Astrocyte of the spinal cord (primary cell): ENCODE measurements at places on chromosomes 3 and 15.
A peak's percentile ranks its signal among the peaks of the same experiment; 100 is the strongest.

GRCh38 chr3:141986548-141987107 is 110.2 kb downstream of the ATP1B3 start:
- no peak for DNase-seq

DNA sequence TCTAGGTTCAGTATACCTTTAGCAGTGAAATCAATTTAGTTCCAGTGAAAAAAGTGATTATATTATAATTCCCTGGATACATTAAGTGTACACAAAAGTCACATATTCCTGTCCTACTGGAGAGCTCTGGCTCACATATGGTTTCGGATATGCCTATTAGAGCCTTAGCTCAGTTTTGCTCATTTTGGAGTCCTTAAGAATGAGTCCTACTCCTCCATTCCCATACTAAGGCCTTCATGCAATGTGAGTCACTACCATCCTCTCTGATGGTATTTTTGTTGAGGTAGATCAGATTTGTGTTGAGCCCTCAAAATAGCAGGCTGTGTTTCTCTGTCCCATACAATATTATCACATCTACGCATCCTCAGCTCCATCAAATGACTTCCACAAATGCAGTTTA is 294.2 kb upstream of the COL8A1 start:
- peak; percentile 19 for DNase-seq

GRCh38 chr15:34808016-34808415 is 12.7 kb upstream of the ACTC1 start:
- DNase-seq = peak; percentile 31

- peak; percentile 35 for DNase-seq
Observed at GRCh38 chr15:56963710-56964109, 45.3 kb downstream of the TCF12 start.

DNA sequence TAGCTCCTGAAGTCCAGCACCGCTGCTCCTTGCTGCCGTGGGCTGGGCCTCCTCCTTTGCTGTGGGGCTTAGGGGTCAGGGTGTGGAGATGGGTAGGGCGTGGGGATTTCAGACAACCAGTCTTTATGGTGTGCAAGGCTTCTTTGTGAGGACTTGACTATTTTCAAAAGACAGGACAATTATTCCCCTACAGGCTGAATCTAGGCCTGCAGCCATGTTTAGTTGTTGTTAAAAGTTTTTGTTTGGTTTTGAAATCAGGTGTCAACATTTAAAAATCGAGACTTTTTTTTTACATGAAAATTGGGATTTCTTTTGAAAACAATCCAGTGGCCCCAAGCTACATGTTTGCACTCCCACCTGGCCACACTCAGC is 10.6 kb downstream of the RPL32 start:
- DNase-seq = no peak

- no peak for DNase-seq
Observed at GRCh38 chr3:59675495-59675894, 625.7 kb upstream of the CFAP20DC start.

DNA sequence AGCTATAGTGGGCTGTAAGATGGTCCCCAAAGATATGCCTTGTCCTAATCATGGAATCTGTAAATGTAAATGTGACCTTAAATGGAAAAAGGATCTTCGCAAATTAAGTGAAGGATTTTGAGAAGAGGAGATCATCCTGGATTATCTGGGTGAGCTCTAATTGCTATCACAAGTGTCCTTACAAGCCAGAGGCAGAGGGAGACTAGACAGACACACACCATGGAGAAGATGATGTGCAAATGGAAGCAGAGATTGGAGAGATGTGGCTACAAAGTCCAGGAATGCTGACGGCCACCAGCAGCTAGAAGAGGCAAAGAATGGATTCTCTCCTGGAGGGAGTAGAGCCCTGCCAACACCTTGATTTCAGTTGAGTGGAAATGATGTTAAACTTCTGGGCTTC is 102.3 kb upstream of the PROK2 start:
- DNase-seq = no peak

- no peak for DNase-seq
Observed at GRCh38 chr3:182908471-182908870, 71.9 kb downstream of the DCUN1D1 start.

DNA sequence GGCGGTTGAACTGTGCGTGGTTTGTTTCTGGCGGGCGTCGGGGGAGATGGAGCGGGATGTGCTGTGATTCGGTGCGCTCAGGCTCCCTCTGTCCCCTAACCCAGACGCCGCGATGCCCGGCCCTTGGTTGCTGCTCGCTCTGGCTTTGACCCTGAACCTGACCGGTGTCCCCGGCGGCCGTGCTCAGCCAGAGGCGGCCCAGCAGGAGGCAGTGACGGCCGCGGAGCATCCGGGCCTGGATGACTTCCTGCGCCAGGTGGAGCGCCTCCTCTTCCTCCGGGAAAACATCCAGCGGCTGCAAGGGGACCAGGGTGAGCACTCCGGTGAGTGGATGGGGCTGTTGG is 1.2 kb downstream of the TRH start:
- DNase-seq = no peak

- DNase-seq = no peak
Observed at GRCh38 chr15:42992626-42993025, 72.0 kb upstream of the TTBK2 start.

GRCh38 chr3:12622335-12622734 is 41.6 kb downstream of the RAF1 start:
- no peak for DNase-seq

- no peak for DNase-seq
Observed at GRCh38 chr3:126956866-126957650, 25.9 kb upstream of the PLXNA1 start.

DNA sequence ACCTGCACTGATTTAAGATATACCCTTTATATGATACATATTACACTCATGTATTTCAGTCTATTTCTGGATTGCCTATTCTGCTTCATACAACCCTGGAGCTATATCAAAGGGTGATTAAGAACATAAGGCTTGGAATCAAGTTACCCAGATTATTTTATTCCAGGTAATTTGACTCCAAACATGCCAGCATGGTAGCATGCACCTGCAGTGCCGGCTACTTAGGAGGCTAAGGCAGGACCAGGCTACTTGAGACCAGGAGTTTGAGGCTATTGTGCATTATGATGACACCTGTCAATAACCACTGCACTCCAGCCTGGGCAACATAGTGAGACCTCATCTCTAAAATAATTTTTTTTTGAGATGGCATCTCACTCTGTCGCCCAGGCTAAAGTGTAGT is 50.4 kb upstream of the NEO1 start:
- no peak for DNase-seq

- peak; percentile 27 for DNase-seq
Observed at GRCh38 chr15:67225336-67225735, 29.1 kb downstream of the AAGAB start.

DNA sequence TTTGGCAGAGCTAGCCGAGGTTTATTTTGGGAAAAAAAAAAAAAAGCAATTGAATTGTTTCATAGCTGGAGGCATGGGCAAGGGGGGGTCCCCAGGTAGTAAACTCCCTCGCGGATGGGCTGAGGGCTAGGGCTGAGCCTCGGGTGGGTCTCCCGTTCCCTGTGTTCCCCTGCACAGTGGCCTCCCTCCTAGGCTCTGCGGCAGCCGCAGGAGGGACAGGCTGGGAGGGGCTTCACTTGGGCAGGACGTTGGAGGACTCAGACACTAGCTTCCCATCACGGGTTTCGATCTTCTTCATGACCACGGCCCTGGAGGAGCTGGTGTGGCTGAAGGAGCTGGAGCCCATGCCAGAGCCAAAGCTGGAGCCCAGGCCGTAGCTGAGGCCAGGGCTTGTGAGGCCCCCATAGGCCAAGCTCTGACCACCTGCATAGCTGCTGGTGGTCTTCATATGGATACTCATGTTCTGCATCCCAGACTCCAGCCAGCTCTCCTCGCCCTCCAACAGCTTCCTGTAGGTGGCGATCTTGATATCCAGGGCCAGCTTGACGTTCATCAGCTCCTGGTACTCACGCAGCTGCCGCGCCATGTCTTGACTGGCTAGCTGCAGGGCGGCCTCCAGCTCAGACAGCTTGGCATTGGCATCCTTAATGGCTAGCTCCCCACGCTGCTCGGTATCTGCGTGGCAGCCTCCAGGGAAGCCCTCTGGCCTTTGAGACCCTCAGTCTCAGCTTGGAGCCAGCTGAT is 64.0 kb upstream of the CDAN1 start:
- DNase-seq = no peak

DNA sequence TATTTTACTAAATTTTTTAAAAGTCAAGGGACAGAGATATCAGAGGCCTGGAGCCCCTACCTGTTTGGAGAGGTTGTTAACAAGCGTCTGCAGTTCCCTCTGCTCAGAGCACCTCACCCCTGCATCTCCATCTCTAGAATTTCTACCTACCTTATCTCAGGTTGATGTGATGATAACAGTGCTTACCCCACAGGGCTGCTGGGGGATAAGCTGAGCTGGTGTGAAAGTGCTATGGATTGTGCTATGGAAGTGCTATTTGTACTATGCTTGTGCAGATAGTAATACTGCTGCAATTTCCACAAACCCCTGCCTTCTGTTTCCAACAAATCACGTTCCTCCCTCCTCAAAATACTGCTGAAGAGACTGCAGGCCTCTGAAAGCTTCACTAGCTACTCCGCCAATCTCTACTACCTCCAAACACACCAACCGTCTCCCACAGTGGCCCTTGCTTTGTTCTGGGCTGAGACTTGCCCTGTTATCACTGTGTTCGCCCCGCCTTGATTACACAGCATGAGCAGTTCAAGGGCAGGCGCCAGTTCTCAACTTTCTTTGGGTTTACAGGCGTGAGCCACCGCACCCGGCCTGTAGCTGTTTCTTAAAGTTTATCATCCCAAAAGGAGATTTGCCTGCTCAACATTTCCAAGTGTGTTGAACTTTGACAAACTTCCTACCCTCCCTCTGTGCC is 28.4 kb upstream of the PARL start:
- no peak for DNase-seq

GRCh38 chr3:124014366-124014942 is 22.5 kb upstream of the ROPN1 start:
- peak; percentile 16 for DNase-seq

GRCh38 chr15:90141646-90142045 is 39.4 kb upstream of the IDH2 start:
- DNase-seq = peak; percentile 32

DNA sequence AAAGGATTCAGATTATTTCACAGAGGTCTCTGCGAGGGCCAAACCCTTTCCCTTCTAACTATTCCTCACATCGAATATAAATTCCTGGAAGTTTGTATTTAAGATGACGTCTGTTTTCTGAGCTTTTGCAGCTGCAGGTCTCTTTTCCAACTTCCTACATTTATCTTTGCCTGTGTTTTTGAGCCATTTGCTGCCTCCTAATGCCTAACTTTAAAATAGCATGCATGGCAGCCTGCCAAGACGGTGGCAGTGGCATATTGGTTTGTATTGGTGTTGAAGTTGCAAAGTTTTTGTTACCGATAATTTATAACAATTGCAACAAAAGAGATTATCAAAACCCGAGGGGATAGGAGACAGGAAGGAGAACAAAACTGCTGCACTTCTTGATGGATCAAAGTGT is 187.1 kb upstream of the DNAJC19 start:
- peak; percentile 59 for DNase-seq

GRCh38 chr3:113243846-113244245 is 32.5 kb downstream of the BOC start:
- no peak for DNase-seq

- DNase-seq = peak; percentile 91
Observed at GRCh38 chr15:49235446-49236124, 65.5 kb downstream of the GALK2 start.

DNA sequence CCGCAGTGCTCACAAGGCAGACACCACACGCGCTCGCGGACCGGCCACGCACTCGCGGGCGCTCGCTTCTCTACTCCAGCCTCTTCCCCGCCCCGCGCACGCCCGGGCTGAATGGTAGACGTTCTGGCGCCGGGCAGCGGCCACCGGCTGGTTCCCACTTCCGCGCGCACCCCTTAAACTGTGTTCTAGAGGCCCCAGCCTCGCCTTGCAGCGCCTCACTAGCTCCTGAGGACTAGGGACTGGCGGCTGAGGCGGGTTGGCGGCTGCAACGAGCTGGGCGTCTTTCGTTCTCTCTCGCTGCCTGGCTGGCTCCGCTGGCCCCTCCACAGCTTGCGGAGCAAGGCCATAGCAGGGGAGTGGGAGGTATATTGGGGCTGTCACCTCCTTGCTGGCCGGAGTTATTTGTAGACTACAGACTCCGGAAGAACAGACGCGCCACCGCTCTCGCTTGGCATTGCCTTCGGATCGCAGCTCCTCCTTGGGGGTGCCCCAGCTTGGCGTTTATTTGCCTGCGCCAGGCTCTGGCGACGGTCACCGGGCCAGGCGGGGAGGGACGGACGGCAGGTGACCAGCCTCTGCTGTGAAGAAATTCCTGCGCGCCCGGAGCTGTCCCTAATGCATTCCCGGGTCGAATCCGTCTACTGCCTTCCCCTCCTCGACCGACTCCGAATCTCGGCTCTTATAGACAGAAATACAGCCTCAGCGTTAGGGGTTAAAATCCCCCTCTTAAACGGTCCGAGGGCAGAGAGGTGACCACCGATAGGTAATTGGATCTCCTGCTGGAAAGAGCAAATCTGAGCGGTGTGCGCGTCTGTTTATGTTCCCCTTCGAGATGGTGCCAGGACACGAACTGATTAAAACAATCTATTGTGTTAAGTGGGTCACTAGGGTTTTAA is 1.3 kb downstream of the GREM1 start:
- peak; percentile 34 for DNase-seq

DNA sequence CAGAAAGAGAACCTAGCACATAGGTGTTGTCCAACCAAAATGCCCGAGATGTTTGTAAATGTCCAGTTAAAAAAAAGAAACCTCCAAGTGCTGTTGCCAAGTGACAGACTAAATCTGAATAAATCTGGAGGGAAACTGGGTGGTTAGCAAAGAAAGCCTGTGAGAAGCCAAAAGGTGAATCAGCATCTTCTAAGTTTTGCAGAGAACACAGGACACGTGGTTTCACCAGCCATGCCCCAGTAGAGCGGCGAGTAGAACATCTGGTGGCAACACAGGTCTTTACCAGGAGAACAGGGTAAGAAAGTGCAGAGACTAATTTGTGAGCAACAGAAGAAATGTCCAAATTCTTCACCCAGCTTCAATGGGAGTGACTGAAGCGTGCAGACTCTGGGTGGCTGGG is 986.0 kb downstream of the ROBO2 start:
- no peak for DNase-seq

GRCh38 chr3:41652931-41653330 is 309.0 kb downstream of the ULK4 start:
- peak; percentile 29 for DNase-seq

DNA sequence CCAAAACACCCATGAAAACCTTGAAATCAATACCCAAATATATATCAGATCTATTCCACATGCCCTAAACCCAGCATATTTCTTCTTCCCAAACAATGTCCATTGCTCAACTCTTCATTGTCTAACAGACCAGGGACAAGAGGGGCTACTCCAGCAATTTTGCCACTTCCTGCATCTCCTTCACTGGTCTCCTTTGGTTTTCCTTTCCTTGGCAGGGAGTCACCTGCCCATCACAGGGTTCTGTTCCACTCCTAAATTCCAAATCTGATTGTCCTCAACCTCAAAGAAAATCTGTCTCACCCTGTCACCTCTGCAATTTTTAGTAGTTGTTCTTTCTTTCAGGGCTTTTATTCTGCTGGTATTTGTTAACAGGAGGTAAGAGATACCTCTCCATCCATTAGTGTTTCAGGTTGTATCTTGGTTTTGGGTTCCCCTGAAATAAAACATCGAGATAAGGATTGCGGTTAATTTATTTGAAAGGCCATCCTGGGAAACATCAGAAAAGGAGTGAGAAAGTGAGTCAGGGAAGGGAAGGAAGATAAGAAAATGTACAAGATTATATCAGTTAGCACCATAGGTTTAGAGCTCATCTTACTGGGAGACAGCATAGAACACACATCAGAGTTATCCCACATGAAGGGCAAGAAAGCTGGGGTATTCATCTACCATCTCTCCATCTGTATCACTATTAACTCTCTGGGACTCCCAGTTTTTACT is 13.6 kb downstream of the ZBED2 start:
- DNase-seq = no peak

- DNase-seq = peak; percentile 84
Observed at GRCh38 chr3:4417449-4417848, 49.6 kb downstream of the SUMF1 start.
